ENCODE measurements at places on chromosomes 5 and 9.

DNA sequence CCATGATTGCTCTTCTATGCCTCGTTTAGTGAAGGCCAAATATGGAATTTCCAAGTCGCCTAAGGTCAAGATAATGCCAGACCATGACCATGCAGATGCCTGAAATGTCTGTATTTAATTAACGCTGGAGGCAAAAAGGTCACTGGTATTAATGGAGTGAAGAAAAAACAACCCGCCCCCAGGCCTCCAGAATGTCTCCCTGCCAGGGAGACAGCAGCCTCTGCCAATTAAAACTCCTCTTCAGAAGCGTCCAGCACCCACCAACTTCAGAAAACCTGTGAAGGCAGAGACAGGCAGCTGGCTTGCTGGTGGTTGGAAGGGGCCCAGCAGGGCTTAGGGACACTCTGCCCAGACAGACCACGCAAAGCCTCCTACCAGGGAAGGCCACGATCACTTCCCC is 94.4 kb downstream of the VAV2 start:
- no peak for DNase-seq

GRCh38 chr9:95118596-95118995 is 198.9 kb downstream of the FANCC start:
- no peak for DNase-seq

GRCh38 chr5:171355302-171355724 is 32.3 kb upstream of the NPM1 start:
- DNase-seq, result no peak

DNA sequence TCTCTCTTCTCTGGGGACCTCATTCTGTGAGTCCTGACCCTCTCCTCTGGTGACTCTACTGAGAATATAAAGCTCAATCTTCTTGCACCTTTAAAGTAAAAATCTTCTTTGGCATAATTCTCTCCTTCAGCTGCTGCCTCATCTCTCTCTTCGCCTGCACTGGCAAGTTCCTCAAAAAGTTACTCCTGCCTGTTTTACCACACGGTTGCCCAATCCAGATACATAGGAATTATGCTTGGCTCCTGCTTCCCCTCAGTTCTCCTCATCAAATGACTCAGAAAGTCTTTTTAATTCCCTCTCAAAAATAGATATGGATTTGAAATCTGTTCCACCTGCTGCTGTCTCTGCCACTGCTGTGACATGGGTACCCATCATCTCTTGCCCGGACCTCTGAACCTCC is 14.4 kb upstream of the HRCT1 start:
- DNase-seq, result no peak

GRCh38 chr5:78545406-78545805 is 103.2 kb downstream of the LHFPL2 start:
- DNase-seq, result no peak

DNA sequence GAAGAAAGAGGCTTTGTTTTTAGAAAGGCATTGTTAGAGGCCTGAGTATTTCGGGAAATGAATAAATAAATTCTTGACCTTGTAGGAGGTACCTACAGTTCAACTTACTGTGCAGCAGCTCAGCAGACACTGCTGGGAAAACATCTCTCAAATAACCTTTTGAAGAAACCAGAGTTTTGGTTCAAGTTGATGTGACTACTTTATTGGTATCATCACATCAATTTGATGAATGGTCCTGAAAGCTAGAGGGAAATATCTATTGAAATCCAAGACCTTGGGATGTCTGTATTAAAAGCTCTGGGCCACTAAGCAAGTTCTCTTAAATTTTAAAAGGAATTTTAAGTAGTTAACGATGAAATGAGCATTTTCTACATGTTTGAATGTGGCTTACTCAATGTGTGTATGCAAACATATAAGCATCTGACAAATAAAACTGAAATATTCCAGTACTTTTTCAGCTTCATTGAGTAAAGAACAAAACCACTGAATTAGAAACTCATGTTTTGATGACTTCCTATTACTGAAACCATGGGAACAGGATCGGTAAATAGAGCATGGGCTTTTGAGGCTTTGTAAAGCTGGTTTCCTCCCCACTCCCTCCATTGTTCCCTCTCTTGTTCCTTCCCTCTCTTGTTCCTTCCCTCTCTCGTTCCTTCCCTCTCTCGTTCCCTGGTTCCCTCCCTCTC is 36.7 kb downstream of the SLC27A6 start:
- DNase-seq, result no peak

DNA sequence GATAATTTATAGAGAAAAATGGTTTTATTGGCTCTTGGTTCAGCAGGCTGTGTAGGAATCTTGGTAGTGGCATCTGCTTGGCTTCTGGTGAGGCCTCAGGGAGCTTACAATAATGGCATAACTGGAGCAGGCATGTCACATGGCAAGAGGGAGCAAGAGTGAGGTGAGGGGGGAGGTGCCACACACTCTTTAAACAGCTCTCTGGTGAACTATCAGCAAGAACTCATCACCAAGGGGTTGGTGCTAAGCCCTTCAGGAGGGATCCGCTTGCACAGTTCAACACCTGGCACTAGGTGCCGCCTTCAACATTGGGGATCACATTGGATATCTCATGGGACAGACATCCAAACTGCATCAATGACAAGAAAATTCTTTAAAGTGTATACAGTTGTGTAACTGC is 10.5 kb downstream of the GPBP1 start:
- DNase-seq, result no peak

DNA sequence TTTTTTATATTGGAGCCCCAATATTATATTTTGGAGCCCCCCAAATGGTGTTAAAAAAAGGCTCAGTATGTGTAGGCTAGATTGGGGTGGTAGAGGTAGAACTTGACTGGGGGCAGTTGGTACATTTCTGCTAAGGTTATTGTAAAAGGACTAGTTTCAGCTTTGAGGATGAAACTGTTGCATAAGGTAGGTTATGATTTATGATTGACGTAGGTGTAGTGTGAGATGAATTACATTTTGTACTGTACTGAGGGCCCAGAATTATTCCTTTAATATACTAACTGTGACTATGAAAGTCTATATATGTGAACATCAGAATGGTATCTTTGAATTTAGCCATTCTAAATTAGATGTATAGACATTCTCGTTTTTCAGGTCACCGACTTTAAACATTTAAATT is 3.6 kb downstream of the RIC1 start:
- no peak for DNase-seq

DNA sequence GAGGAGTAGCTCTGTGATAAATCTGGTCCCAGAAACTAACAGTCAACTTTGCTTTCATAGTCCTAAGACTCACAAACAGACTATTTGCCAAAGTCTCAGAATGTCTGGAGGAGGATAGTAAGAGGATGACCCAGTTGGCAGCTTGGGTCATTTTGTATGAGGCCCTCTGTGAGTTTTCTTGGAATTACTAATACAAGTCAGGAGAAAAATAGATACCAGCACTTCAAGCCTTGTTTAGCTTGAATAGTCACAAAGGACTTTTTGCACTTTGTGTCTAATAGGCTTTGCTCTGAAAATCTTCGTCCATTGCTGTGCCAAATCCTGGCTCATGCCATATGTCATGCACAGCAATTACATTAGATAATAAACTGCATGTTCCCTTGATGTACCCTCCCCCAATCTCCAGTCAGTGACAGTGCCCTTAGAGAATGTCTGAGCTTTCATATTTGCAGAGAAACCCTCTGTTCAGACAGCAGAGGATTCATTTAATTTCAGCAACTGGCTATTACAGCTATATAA is 612.8 kb downstream of the CSNK1G3 start:
- no peak for DNase-seq

- DNase-seq, result no peak
Measured at GRCh38 chr9:85276741-85277140, 465.0 kb downstream of the AGTPBP1 start.
